Right ventricle myocardium inferior (tissue), 1 donor: ENCODE measurements at places on chromosomes 2 and 18.

DNA sequence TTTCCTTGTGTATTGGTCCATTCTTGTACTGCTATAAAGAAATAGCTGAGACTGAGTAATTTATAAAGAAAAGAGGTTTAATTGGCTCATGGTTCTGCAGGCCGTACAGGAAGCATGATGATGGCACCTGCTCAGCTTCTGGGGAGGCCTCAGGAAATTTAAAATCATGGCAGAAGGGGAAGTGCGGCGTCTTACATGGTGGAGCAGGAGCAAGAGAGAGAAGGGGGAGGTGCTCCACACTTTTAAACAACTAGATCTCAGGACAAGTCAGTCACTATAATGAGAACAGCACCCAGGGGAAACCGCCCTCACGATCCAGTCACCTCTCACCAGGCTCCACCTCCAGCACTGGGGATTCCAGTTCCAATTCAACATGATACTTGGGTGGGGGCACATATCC lies 54.3 kb downstream of the MSH2 start:
- DNase-seq = no peak

GRCh38 chr2:37676274-37676673 lies 4.8 kb upstream of the CDC42EP3 start:
- DNase-seq = no peak

- DNase-seq = no peak
Observed at GRCh38 chr2:20439503-20439902, 7.4 kb upstream of the RHOB start.

GRCh38 chr18:64270121-64270520 lies 121.2 kb upstream of the LINC00305 start:
- no peak for DNase-seq

GRCh38 chr2:225429717-225430116 lies 30.2 kb downstream of the NYAP2 start:
- no peak for DNase-seq

GRCh38 chr2:121085801-121086200 lies 199.2 kb downstream of the TFCP2L1 start:
- no peak for DNase-seq

GRCh38 chr18:59218018-59218417 lies 1.9 kb upstream of the GRP start:
- no peak for DNase-seq

DNA sequence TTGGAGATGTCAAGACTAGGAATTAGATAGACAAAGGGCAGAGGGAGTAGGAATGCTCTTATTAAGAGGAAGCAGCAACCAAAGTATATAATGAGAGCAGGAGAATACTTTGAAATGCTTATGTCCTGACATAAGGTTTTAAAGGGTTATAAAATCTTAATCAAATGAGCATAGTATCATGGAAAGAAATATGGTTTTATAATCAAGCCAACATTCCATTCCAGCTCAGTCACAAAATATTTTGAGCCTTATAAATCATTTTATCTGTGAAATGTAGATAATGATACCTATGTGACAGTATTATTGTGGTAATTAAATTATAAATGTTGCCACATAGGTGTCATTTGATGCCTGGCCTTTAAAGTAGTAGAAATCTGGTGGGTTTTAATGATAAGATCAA lies 17.6 kb downstream of the VSNL1 start:
- DNase-seq = no peak

GRCh38 chr2:34899079-34899478 lies 1300.0 kb upstream of the FAM98A start:
- DNase-seq = no peak

- no peak for DNase-seq
Observed at GRCh38 chr2:218188528-218188927, 21.8 kb upstream of the CXCR1 start.

DNA sequence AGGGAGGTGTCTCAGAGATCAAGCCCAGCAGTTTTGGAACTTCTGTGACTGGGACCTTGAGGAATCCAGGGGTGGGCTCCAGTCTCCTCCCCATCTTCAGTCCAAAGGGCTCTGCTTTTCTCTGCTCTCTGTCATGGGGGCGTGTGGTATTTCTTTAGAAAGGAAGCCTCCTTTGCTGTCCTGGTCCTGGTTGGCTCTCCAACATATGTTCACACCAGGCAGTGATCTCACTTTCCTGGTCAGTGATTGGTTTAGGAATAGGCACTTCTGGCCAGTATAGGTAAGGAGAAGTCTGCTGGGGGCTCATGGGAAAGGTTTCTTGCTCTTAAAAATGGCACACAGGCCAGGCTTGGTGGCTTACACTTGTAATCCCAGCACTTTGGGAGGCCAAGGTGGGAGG lies 115.5 kb upstream of the HAAO start:
- DNase-seq = no peak

- no peak for DNase-seq
Observed at GRCh38 chr2:34909992-34910705, 1311.0 kb upstream of the FAM98A start.

DNA sequence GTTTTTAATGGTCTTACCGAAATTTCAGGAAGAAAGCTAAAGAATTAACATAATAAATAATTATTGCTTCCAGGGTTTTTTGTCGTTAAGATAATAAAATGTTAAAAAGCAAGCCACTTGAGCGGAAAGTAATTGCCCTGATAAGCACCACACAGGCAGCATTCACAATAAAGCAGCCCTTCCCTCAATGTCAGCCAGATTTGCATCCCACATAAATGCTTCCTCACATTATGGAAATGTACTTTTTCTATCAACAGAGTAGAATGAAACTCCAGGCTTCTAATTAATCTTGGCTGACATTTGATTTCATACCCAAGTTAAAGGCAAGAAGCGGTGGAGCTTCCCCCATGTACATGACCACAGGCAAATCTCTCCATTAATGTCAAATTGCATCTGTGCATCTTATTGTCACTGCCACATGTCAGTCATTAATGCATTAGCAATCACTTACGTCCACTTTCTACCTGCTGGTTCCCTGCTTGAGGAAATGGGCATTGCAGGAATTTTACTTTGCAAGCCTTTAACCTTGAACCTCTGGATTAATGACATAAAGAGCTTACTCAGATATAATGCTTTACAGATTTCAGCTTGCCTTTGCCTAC lies 26.2 kb downstream of the PTPRM start:
- no peak for DNase-seq

GRCh38 chr2:195533771-195534642 lies 123.0 kb upstream of the SLC39A10 start:
- no peak for DNase-seq

DNA sequence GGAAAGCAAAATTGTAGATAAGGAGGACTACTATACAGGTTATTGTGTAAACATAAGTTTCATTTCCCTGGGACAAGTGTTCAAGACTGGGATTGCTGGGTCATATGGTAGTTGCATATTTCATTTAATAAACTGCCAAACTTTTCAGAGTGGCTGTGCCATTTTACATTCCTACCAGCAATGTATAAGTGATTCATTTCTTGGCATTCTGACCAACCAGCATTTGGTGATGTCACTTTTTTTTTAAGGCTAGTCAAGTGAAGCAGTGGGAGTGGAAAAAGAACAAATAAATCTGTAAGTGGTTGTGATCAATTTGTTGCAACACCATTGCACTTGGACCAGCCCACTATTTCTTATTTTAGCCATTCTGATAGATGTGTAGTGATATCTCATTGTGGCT lies 5.2 kb upstream of the CHCHD5 start:
- no peak for DNase-seq

DNA sequence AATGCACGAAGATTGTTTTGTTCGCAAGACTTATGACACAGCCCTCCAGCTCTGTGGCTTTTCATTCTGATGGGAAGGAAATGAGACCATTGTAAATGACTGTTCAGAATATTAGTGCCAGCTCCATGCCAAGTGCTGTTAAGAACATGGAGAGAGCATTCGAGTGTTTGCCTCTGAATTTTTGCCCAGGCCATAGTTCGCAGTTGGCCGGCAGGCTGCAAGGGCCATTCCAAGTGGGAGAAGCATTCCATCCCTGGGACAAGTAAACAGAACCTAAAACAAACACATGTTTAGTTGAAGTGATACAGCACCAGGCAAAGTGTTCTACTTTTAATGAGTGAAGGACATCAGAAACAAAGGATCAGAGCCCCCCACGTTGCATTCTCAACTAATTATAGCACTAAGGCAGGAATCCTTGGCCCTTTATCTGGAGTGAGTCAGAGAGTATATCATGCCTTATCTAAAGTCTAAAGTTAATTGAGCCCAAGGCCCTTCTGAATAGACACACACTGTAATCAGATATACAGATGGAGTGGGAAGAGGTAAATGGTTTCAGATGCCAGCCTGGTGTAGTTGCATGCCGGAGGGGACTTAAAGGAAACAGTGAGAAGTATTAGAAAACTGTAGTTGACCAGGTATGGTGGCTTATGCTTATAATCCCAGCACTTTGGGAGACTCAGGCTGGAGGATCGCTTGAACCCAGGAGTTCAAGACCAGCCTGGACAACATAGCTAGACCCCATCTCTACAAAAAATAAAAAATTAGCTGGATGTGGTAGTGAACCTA lies 53.3 kb downstream of the NEDD4L start:
- peak; percentile 64 for DNase-seq

- DNase-seq = no peak
Observed at GRCh38 chr2:14700753-14701152, 68.2 kb downstream of the LRATD1 start.

- DNase-seq = peak; percentile 73
Observed at GRCh38 chr2:201260302-201260800, at the start of gene CASP8. TSS of gene CASP8 (plus strand) at chr2:201260536. CDS start at chr2:201266487, 5,951 bp downstream.

- DNase-seq = no peak
Observed at GRCh38 chr2:182543741-182544525, 117.1 kb upstream of the PDE1A start.

- DNase-seq = no peak
Observed at GRCh38 chr2:188187726-188188125, 103.9 kb upstream of the GULP1 start.

- DNase-seq = no peak
Observed at GRCh38 chr2:19114126-19114525, 244.3 kb downstream of the OSR1 start.

- DNase-seq = no peak
Observed at GRCh38 chr2:103754530-103754929, 992.7 kb downstream of the TMEM182 start.

- DNase-seq = no peak
Observed at GRCh38 chr18:23363865-23364570, 89.1 kb upstream of the RIOK3 start.

- DNase-seq = no peak
Observed at GRCh38 chr18:49025767-49026500, 75.2 kb upstream of the SMAD7 start.

- DNase-seq = no peak
Observed at GRCh38 chr2:55418512-55419232, 984 bp downstream of the CCDC88A start.

GRCh38 chr2:36562973-36563532 lies 34.9 kb downstream of the FEZ2 start:
- no peak for DNase-seq

DNA sequence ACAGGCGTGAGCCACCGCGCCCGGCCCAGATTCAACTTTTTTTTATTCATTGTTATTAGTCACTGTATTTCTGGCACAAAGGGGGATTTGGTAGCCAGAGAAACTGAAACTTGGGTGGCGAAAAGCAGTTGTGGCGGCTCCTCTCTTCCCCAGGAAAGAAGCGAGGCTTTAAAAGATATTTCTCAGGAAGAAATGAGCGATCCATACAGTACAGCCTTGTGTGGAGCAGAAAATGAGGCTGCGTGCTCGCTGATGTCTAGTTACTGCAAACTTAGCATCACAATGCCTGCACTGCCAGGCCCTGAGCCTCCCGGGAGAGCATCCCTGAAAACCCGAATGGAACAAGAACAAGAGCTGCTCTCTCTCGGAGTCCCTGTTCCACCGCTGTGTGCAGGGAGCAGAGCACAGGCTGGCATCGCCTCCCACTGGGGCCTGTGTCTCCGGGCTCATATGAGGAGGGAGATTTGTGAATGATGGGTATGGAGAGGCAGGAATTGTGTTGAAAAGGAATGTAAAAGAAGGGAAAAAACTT lies 234.0 kb downstream of the ZNF516 start:
- no peak for DNase-seq

DNA sequence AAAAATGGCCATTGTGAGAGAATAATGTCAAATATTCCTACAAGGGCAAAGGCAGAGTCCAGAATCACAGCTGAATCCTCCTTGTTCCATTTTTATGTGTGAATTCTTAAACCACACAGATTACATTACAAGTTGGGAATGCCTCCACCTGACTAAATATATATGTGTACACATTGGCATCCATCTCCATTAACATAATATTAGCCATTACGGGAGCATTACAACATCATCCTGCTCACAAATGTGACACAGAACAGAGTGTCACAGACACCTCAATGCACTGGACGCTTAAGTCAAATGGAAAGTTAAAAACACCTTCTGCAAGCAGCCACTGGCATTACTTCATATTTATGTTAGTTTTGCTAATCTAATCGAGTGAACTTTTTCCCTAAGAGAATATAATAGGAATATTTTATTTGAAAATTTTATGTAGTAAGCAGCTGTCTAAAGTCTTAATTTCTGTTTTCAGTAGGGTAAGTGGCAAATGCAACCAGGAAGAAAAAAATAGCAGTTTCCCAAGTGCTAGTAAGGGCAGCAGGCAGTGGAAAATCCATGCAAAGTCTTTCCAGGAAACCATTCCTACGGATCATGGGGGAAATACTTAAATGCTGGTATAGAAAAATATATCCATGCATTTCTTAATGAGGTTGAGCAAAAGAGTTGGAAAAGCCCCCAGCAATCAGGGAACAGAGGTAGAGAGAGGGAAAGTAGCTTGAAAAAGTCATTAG lies 255.6 kb downstream of the OSR1 start:
- DNase-seq = no peak

DNA sequence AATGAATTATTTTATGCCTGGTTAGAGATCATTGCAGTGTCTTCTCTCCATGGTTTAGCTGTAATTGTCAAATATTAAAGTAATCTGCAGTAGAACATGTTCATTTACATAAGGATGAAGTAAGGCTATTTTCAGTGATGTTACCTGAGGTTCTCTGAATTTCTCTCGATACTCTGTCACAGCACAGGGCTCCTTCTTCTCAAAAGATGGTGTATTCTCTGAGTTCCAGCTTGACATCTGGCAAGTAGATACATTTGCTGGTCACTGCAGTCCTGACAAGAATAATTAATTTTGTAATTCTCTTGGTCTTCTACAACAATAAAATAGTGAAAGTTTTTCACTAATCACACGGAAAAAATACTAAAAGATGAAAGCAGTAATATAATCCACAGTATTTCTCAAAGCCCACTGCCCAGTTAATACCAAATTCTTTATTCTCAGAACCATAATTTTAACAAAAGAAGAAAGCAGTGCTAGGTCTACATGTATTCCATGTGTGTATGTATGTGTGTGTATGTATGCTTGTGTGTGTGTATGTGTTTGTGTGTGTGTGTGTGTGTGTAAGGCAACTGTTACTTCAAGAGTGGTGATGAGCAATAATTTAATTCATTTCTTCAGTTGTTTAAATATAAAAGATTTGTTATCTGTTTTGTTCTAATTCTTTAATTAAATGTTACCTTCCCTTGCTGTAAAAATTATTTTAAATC lies 1165.5 kb upstream of the SLC39A10 start:
- DNase-seq = no peak

- DNase-seq = no peak
Observed at GRCh38 chr2:228657807-228658402, 476.4 kb upstream of the SPHKAP start.

- no peak for DNase-seq
Observed at GRCh38 chr2:216807857-216808272, 52.0 kb downstream of the TNP1 start.
